ENCODE measurements at places on chromosomes 12 and 14.

GRCh38 chr12:54060975-54061778, 7.5 kb downstream of the HOXC4 start:
- DNase-seq, result no peak

DNA sequence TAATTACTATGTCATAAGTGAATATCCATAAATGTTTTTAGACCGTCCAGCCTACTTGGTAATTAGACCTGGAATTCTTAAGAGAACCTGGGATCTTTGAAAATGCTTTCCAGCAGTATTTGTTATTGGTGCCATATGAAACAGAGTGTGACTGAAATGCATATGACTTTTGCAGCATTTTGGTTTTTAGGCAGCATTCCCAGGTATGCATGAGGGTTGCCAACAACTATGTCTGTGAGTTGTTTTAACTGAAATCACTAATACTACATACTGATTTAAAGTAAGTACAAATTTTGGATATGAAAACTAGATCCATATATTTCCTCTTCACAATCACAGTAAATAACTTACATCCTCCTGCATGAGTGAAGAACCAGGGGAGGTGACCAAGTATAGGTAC, 437.7 kb upstream of the FAR2 start:
- DNase-seq, result no peak

DNA sequence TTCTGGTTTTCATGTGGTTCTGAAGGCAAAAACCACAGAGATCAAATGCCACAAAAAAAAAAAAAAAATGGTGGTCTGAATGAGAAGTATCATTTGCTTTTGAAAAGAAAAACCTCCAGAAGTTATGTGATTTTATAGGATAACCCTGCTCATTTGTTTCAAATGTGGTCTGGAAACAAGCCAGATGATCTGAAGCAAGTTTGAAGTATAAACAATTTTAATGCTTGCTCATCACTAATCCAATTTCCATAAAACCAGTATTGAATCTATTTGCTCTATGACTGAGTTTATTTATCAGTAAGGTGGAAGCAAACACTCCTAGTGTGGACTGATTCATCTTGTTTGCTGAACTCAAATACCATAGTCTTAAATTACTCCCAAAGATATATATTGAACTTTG, 407.3 kb upstream of the FLRT2 start:
- DNase-seq, result no peak

- no peak for DNase-seq
Measured at GRCh38 chr14:93527203-93527607, 96.5 kb downstream of the UNC79 start.

- no peak for DNase-seq
Measured at GRCh38 chr14:36582874-36583241, 444 bp upstream of the NKX2-8 start.

DNA sequence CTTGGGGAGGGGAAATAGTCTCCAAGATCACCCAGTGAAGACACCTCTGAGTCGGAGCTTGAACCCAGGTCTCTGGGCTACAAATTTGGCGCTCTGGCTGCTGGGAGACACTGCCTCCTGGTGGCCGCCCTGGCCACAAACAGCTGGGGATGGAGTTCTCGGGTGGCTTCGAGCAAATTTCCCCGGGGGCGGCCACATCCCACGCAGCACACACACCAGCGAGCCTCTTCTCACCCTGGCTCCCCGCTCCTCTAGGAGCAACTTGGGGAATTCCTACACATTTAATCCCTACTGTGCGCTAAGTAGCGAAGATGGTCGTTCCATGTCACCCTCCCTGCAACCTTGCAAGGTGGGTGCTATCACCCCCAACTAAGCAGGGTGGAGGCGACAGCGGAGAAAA, 66.2 kb upstream of the BEGAIN start:
- DNase-seq, result peak; percentile 18

DNA sequence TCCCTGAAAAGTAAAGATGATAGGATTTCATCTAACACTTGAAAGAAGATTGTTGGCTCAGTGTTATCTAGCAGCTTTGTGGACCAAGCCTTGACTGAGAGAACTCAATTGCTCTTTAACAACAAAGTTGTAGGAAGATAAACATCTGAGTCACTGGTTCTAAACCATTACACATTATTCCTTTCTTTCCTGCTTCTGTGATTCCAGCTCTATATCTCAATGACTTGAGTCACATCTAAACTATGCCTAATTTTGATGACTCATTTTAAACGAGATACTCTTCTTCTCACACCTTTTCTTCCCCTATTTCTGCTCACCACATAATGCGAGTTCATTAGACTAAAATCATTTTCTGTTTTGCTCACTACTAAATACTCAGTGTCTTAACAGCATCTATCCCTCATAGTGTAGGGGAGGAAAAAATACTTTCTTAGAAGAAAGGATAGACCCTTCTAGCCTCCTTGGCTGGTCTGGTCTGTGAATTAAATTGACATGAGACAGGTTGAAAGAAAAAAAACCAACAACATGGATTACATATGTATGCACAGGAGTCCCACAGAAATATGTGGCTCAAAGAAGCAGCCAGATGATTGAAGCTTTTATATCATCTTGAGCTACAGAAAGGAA, 201.4 kb downstream of the C12orf50 start:
- no peak for DNase-seq

GRCh38 chr14:22656226-22656625, 12.1 kb upstream of the OR6J1 start:
- no peak for DNase-seq

GRCh38 chr12:53252349-53252916, 15.7 kb upstream of the ESPL1 start:
- no peak for DNase-seq

DNA sequence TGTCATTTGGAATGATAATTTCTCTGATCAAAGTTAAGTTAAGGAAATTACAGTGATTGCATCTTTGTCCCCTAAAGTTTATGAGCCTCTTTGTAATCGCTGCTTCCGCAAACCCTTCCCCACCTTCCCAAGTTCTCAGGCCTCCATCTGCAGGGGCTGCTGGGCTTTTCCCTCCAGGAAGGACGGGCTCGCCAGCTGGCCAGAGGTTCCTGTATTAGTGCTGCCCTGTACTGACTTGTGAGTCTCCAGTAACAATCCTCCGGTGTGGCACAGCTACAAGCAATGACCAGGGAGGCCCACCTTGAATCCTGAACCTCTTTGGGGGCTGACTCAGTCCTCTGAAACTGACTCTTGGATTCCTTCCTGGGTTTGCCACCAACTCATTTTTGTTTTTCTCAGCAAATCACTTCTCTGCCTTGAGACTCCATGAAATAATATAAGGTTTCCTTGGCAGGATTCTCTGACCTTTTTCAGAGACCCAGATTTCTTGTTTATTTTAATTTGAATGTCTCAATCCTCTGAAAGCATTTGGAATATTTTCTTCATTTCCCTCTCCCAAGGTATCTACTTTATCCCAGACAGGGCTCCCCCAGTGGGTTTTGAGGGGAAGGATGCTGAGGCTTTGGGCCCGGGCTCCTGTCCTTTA, 398.6 kb downstream of the ZFP36L1 start:
- no peak for DNase-seq

DNA sequence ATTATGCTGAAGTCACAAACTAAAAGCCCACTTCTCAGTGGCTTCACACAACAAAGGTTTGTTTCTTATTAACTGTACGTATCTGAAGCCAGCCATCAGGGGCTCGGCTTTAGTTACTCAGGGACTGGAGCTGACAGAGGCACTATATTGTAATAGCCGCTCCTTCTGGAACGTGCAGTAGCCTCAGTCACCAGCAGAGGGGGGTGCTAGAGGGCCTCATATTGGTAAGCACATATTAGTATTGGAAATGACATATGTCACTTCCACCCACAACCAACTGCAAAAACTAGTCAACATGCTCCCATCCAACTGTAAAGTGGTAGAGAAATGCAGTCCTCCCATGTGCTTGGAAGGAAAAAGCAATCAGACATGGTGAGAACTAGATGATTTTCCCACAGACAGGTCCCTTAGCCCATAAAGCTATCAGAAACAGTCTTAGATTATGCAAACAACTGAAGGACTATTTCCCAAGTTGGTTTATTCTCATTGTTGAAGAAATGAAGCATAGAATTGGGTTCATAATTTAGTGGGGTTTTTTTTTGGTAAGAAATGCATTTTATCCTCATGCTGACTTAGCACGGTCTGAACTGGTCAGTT, 183.6 kb upstream of the G2E3 start:
- peak; percentile 49 for DNase-seq

- no peak for DNase-seq
Measured at GRCh38 chr14:91269076-91269991, 24.8 kb upstream of the GPR68 start.

GRCh38 chr12:54030889-54031471, 1.9 kb upstream of the HOXC5 start:
- DNase-seq, result no peak

- peak; percentile 55 for DNase-seq
Measured at GRCh38 chr14:21846227-21846885, 172.7 kb upstream of the OR4E1 start.

DNA sequence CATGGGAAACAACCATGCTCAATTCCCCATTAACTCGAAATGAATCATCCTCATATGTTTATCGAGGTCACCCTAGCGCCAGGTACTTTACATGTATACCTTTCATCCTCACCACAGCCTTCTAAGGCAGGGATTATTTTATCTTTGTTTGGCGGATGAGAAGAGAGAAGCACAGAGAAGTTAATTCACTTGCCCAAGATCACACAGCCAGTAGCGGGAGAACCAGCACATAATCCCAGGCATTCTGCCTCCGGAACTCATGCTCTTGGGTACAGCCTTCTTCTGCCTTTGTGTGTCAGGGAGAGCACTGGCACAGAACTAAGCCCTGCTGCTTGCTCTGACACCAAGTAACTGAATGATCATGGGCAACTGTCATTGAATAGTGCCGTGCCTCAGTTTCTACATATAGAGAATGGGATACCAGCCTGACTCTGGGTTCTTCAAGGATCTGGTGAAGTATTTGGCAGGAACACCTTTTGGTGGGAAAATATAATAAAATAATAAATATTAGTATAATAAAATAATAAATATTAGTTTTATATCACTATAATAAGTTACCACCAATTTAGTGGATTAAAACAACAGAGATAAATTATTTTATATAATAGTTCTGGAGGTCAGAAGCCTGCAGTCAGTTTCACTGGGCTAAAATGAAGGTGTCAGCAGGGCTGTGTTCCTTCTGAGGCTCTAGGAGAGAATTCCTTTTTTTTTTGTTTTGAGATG, 220.9 kb downstream of the AACS start:
- DNase-seq, result no peak

GRCh38 chr12:62860501-62861411, 74.2 kb downstream of the PPM1H start:
- DNase-seq, result no peak

- DNase-seq, result no peak
Measured at GRCh38 chr14:52077256-52077979, 8.6 kb upstream of the NID2 start.

DNA sequence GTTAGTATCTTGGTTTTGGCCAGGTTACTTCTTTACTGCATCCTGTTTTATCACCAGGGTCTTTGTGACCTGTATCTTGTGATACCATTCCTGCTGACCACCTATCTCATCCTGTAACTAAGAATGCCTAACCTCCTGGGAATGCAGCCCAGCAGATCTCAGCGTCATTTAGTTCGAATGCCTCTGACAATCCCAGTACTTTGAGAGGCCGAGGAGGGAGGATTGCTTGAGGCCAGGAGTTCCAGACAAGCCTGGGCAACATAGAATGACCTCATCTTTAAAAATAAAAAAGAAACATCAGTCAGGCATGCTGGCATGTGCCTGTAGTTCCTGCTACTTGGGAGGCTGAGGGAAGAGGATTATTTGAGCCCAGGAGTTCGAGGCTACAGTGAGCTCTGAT, 206.5 kb downstream of the SUDS3 start:
- DNase-seq, result no peak

DNA sequence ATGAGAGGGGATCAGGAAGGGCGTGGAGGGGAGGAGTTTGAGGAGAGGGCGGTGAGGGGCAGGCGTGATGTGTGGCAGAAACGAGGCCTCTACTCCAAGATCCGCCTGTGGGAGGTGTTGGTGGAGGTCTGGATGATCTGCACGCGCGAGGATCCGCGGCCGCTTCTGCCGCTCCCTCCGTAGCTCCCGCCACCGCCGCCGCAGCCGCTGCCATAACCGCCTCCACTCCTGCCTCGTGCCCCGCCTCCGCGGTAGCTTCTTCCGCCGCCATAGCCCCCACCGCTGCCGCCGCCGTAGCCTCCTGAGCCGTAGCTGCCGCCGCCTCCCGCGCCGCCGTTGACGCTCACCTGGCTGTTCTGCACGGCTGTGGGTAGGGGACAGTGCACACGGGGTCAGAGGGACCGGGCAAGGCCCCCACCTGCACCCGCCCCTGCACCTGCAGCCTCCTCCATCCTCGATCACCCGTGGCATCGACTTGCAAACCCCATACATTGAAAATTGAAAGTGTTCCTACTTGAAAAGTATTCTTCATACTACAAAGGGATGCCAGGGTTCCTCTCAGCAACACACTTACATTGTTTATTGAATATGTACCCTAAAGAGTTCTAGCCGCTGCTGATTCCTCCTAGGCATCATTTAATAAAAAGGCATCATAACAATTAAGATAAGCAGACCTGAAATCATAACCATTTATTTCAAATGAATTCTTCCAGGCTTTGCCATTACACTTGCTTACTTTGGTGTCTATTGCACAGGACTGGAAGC, 11.1 kb upstream of the KRT1 start:
- DNase-seq, result peak; percentile 46

DNA sequence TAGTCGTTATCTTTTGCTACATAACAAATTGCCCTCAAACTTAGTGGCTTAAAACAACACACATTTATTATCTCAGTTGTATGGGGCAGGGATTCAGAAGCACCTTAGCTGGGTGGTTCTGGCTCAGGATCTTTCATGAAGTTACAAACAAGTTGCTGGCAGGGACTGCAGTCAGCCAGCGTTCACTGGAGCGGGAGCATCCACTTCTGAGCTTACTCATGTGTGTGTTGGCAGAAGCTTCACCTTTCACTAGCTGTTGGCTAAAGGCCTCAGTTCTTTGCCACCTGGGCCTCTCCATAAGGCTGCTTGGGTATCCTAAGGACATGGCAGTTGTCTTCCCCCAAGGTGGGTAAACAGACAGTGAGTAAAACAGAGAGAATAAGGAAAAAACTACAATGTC, 365.7 kb downstream of the RPS29 start:
- no peak for DNase-seq

DNA sequence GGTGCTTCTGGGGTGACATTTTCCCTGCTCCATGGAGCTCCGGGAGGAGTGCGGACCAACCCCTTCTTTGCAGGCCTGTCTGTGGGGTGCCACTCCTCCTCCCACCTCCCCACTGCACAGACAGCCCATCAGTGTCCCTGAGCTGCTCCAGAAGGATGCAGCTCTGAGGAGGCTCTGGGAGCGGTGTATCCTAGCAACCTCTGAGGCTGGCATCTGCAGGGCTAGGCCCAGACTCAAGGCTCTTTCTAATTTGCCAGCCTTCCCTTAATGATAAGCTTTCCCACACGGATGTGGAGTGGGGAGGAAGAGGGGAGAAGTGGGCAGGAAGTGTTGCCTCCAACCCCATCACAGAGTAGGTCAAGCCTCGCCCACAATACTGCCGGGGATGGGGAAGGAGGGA, 59.7 kb downstream of the CALM1 start:
- DNase-seq, result no peak

DNA sequence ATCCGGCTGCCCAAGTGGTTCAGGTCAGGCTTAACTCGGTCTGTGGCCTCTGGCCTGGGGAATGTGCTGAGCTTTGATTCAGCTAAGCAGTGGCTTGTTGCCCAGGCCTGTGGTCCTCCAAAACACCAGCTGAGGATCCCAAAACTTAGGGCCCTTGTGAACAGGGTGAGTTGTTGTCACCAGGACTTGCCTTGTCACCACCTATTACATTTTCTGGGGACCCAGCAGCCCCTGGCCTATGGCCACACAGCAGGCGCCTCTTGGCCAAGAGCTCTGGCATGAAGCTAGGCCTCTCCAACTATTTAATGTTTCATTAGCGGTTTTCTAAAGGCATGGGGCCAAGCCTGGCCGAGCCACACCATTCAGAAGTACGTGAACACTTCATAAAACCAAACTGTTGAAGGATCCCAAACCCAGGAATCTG, 343.7 kb downstream of the CACNA1C start:
- DNase-seq, result no peak

Measured in stimulated activated CD4-positive, alpha-beta T cell treated with anti-CD3 and anti-CD28 coated beads, Interleukin-1b, Interleukin-23, amount 100 ng/mL, for 4 hours (primary cell).